ENCODE measurements at places on chromosomes 11 and 22. TPM values are rescaled to one million over a fixed set of nuclear protein-coding genes. Genes with fewer than 3 reads are reported as not detected.

- DNase-seq, result no peak
Observed at GRCh38 chr11:107780775-107781174, 68.9 kb upstream of the SLN start.

GRCh38 chr11:105942921-105943320, 79.1 kb downstream of the MSANTD4 start:
- DNase-seq, result no peak

PANX3 gene
- not detected for total RNA-seq

DNA sequence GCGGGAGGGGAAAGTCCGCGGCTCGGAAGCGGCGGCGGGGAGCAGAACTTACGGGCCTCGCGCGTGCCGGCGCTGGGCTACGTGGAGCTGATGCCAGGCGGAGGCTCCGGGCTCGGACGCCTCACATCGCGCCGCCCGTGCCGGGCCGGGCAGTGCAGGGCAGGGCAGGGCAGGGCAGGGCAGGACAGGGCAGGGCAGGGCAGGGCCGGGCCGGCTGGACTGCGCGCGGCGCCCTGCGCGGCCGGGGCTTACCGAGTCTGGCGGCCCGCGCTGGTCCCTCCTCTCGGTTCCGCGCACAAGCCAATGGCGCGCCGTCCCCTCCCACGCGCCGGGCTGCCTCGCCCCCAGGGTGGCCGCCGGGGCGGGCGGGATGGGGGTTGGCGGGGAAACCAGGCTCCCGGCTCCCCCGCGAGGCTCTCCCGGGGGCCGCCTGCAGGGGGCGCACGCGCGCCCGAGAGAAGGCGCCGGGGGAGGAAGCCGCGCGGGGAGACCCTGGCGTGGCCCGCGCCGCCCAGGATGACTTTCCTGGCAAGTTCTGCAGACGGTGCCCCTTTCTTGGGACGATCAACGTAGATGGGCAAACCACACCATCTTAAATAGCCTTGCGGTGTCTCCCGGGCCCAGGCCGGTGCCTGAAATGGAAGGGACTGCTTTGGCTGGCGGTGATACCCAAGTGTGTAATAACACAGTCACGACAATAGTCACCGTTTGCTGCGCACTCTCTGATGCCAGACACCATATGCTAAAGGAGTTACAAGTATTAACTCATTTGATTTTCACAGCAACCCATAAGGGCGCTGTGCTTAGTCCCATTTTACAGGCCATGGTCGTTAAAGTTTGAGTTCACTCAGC, at the start of gene TP53I11:
Gene TP53I11, minus strand, starts transcription at position 259 of the 852 bp plus-strand sequence. CDS start 12,548 bp downstream, outside the sequence.
- peak; percentile 88 for DNase-seq

BATF2 gene
- 1.3 TPM for total RNA-seq

SCN4B gene
- 12.9 TPM for total RNA-seq

- DNase-seq, result no peak
Observed at GRCh38 chr11:13831696-13832095, 130.8 kb upstream of the SPON1 start.

DNA sequence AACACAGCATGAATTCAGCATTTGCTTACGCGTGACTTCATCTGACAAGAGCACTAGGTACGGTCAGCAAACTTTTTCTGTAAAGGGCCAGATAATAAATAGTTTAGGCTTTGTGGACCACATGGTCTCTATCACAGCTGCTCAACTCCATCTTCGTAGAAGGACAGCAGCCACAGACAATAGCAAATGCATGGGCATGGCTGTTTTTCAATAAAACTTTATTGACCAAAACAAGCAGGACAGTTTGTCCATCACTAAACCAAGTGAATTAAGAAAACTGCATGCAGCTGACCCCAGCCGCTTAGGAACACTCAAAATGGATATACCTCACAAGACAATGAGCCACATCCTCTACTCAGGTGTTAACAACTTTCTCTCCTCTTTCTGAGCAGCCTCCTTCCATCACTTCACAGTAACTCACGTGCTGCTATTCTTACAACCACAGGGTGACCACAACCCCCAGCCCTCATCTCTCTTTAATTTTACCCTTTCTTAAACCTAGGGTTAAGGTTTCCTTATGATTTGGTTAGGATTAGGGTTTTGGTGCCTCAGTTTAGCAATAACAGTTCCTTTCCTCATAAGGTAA, 22.7 kb upstream of the ARHGAP32 start:
- no peak for DNase-seq

DNA sequence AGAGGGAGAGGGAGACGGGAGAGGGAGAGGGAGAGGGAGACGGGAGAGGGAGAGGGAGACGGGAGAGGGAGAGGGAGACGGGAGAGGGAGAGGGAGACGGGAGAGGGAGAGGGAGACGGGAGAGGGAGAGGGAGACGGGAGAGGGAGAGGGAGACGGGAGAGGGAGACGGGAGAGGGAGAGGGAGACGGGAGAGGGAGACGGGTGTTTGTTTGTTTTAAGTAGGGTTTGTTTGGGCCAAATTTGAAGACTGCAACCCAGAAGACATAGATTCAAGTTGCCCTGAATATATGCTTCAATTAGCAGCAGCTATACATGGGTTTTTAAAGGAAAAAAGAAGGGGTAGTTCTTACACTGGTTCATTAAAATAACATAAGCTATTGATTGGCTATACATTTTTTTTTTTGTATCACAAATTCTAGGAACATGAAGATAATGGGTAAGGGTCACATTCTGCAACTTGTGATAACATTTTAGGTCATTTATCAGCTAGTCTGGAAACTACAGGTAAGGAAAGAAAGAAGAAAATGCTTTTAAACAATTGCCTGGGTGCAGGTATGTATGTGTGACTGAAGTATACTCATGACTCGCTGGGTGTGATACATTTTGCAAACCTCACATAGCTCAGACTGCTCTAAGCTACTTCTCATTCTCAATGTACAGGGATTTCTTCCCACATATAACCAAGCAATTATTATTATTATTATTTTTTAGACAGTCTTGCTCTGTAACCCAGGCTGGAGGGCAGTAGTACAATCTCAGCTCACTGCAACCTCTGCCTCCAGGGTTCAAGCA, 67.3 kb downstream of the MCHR1 start:
- no peak for DNase-seq

MMP10 gene
- total RNA-seq, result not detected

- no peak for DNase-seq
Observed at GRCh38 chr11:15864026-15864805, 492.1 kb downstream of the SOX6 start.

DNA sequence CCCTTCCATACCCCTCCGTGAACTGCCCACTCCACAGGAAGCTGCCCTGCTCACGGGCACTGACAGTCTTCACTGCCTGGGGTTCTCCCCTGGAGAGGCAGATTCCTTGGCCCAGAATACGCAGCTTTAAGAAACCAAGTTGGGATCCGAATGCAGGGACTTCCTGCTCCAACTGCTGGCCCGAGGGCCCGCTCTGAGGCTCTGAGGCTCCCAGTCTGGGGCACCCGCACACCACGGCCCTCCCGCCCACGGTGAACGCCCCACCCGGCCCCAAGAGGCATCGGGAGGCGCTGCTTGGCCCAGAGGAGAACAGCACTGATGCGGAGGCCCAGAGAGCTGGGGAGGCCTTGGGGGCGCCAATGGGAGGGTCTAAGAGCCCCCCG, 42.3 kb downstream of the IGF2 start:
- DNase-seq, result no peak

GRCh38 chr22:39133871-39134270, 18.6 kb downstream of the CBX7 start:
- DNase-seq, result no peak

- no peak for DNase-seq
Observed at GRCh38 chr11:23227078-23227445, 366.8 kb upstream of the CCDC179 start.

APOBEC3B gene
- total RNA-seq, result 0.52 TPM

DNA sequence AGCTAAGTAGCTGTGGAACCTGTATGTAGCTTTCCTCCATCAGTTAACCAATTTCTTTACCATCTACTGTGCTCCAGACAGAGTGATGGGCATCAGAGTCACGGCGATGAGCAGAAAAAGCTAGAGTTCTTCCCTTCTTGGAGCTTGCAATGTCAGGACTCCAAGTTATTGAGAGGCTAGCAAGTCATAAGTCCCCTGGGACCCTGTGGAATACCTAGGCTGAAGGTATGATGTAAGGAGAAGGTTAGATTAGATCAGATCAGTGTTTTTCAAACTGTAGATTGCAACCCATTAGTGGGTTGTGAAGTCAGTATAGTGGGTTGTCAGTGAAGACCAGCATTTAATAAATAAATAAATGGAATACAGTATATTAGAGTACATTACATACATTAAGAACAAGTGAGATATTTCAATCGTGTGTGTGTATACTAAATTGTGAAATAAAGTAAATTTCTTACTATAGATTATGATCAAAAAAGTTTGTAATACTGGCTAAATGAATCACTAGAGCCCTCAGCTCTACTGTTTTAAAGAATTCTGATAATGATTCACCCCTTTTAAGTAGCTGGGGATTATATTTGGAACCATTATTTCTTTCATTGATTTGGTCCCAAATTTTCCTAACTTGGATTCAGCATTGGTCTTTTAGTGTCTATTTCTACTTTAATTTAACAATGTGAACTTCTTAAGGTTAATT, 52.3 kb downstream of the RASSF10 start:
- no peak for DNase-seq

ZBTB3 gene
- 9.5 TPM for total RNA-seq

- no peak for DNase-seq
Observed at GRCh38 chr22:22731374-22731676, 86.9 kb downstream of the GGTLC2 start.

DLG2 gene
- total RNA-seq, result 6.5 TPM

DNA sequence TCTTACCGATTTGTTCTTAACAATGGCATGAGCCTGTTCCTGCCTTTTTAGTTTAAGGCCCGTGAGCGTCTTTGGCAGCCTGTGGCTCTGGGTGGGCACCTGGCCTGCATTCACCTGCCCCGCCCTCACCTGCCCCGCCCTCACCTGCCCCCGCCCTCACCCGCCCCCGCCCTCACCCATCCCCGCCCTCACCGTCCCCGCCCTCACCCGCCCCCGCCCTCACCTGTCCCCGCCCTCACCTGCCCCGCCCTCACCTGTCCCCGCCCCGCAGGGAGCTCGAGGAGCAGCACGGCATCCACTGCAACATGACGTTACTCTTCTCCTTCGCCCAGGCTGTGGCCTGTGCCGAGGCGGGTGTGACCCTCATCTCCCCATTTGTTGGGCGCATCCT, 14.2 kb downstream of the GATD1 start:
- DNase-seq, result no peak

GRIA4 gene
- not detected for total RNA-seq

DNA sequence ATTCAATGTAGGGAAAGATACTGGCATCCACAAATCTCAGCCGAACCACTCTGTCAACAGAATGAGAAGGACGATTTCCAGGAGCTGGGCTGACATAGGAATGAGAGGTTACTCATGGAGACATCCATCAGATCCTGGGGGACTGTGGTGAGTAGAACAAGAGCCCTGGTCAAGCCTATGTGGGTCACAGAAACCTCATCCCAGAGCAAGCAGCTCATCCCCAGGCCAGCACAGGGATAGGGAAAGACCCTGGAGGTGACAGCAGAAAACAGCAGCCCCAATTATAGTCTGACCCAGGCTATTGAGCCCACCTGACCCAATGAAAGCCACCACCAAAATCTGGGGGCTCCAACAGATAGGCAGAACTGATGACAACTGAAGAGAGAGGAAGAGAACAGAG, 128.0 kb upstream of the SERPIND1 start:
- DNase-seq, result no peak

DNA sequence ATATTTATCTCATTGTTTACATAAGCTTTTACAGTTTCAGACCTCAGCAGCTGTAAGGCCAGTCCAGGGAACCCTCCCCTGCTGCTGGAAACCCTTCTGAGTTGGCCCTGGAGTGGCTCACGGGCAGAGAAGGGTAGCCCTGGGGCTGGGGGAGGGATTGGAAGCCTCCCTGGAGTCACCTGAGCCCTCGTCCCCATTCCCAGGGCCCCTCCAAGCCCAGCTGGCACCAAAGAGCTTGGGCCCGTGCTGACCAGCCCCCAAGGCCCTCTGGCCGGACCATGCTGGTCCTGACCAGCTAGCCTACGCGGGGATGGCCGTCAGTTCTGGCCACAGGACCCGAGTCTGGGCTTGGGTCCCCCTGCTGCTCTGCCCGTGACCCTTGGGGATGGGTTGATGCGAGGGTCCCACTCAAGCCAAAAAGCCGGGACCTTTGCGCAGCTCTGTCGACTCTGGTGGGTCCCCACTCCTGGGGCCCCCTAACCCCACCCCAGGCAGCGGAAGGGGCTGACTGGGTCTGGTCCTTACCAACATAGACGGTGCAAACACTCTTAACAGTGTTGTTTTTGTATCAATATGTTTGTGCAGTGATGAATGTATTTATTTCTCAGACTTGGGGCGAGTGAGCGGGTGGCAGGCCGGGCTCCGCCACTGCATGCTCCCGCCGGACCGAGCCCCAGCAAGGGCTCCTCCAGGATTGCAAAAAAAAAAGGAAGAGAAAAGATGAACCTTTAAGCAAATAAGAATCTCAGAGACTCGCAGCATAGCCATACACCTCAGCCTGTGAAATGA, 17.5 kb upstream of the TMEM191C start:
- no peak for DNase-seq

- DNase-seq, result no peak
Observed at GRCh38 chr22:48644108-48644507, 1183.6 kb downstream of the BRD1 start.

LUZP2 gene
- total RNA-seq, result not detected

GRCh38 chr11:47524291-47524874, 28.5 kb downstream of the CELF1 start:
- peak; percentile 37 for DNase-seq

PATE2 gene
- not detected for total RNA-seq

OR10G7 gene
- total RNA-seq, result not detected

MUC5B gene
- total RNA-seq, result not detected

OR4D5 gene
- not detected for total RNA-seq

DNA sequence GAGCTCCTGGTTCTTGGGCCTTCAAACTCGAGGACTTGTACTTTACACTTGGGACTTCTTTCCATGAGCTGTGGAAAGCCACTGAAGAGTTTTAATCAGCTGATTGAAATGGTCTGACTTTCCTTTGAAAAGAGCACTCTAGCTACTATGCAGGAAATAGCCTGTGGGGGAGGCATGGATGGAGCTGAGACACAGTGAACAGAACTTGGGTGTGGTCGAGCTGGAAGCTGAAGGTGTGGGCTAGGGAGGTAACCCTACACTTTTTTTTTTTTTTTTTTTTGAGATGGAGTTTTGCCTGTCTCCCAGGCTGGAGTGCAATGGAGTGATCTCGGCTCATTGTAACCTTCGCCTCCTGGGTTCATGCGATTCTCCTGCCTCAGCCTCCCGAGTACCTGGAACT, 17.5 kb upstream of the CAPRIN1 start:
- DNase-seq, result no peak

DNA sequence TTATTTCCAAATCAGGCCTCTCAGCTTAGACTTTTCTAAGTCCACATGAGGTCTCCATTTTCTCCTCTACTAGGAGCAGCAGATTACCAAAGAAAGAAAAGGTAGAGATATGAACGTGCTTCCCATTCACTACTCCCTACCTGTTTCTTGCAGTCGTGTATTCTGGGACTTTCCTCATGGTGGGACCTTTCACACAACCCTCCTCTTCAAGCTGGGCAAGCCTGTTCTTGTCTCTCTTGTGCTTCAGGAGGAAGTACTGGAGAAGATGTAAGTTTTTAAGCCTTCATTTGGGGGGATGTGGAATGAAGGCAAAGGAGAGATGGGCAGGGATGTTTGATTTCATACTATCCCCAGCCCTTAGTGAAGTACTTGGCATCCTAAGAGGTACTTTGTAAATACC, 128.8 kb upstream of the SESN3 start:
- no peak for DNase-seq

Measured in left ventricle myocardium inferior (tissue), 1 donor.